ENCODE measurements at places on chromosomes 4 and X.
A peak's percentile ranks its signal among the peaks of the same experiment; 100 is the strongest.

GRCh38 chrX:10350221-10350620 lies 193.4 kb downstream of the CLCN4 start:
- no peak for DNase-seq

- DNase-seq, result no peak
Measured at GRCh38 chrX:6325437-6325836, 96.8 kb upstream of the NLGN4X start.

DNA sequence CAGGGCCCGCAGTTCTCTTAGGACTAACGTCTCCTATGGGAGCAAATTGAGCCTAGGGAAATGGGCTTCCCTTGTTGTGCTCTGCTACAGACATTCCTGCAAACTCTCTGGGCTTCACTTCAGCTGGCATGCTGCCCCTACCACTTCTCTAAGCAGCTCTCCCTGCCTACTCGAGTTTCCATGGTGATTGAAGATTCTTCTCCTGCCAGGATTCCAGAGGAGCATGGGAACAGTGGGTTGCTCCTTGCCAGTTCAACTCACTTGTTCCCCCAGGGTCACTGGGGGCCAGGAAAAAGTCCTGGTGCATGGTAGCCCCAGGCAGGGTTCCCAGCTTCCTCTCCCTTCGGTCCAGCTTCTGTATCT lies 21.1 kb upstream of the WDR17 start:
- DNase-seq, result peak; percentile 77

- DNase-seq, result no peak
Measured at GRCh38 chrX:70262952-70263567, 3.1 kb upstream of the P2RY4 start.

DNA sequence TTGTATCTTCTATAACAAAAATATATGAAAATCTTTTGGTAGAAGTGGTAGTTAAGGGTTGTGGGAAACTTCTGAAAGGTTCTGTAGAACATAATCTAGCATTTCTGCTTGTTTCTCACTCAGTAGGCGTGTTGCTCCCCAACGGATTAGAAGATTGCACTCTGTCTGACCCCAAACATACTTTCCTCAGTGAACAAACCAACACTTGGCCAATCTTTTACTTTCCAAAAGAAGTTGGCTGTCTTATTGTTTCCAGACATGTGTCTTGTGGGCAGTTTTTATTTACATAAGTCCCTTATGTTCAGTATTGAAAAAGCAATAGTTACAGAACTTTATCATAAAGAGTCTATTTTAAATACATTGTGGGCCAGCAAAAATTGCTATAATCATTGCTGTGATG lies 312.8 kb upstream of the EPHA5 start:
- no peak for DNase-seq

DNA sequence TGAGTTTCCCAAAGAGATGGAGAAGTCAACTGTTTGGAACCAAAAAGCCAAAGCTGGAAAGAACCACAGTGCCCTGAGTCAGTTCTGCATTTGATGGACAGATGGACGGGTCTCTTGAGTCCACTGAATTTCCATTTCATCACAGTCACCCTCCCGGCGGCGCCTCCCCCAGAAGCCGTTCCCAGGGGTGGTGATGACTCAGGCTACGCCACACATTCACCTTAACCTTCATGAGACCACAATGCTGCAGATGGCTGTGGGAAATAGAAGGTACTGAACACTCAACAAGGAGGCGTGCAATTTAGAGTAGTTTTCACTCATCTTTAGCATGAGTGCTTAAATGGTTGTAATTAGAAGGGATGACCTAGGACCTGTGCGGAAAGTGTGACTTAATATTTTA lies 61.3 kb downstream of the STOX2 start:
- DNase-seq, result no peak

- DNase-seq, result no peak
Measured at GRCh38 chr4:122632396-122633143, 11.7 kb upstream of the IL21 start.

- DNase-seq, result no peak
Measured at GRCh38 chr4:42751587-42751986, 94.7 kb upstream of the ATP8A1 start.

GRCh38 chr4:21011106-21011505 lies 310.8 kb downstream of the PACRGL start:
- DNase-seq, result no peak

DNA sequence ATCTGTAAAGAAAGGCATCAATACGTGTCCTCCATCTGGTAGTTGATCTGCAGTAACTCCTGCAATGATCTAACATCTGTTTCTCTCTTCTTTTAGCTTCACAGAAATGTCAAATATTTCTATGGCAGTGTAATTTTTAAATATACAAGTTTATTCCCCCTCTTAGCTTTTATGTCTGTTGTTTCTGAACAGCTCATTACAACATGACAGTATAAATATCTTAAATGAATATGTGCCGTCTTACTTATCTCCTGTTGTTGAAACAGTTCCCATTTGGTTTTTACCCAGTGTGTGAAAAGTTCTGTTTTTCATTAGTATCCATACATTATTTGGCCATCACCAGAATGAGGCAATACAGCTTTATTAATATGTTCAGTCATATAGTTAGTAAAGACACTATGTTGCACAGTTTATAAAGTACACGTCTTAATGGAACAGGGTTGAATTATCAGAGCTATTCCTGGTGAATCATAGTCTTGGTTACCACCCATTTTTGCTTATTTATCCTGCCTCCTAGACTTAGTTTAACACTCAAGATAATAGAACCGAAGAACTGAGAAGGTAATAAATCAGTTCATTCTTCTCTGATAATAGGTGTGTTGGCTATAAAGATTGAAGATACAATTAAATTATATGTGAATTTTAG lies 321.6 kb downstream of the TENM3 start:
- no peak for DNase-seq

GRCh38 chr4:171847751-171848150 lies 34.5 kb downstream of the GALNTL6 start:
- no peak for DNase-seq
